ENCODE measurements at places on chromosomes 1 and 21.

- no peak for DNase-seq
These were observed 240.9 kb downstream of the KIF26B start for GRCh38 chr1:245395680-245396079.

DNA sequence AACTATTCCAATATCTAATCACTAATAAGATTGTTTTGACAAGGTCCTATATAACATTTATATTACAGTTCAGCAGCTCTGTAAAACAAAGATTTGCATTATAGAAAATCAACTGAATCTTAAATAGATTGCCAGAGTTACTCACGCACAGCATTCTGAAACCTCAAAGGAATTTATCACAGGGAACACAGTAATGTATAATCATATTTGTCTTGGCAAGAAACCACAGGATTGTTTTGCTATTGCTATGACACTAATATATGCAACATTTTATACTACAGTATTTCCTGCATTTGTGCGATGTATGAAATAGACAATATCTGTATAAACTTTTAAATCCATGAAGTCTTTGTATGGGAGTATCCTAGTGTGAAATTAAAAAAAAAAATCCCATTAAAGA, 101.4 kb downstream of the PLPPR5 start:
- DNase-seq, result no peak

DNA sequence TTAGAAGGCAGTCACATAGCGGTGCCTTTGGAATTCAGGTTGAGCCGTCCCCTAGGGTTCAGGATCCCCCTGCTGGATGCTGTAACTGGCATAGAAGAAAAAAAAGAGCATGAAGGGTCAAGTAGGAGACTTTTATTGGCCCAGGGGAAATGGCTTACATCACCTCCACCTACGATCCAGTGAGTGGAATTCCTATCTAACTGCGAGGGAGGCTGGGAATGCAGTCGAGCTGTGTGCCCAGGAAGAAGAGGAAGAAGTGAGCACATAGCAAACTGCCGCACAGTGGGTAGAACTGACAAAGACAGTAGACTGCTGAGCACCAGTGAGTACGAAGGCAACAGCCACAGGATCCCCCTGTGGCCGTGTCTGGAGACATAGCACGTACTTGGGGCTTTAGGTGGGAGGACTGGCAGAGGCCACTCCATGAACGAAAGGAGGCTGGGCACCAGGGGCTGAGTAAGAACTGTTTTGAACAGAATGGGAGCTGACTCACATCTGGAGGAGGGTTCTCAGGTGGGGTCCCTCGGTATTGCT, 79.2 kb downstream of the RNF220 start:
- no peak for DNase-seq

- no peak for DNase-seq
These were observed 133.9 kb upstream of the SGIP1 start for GRCh38 chr1:66399888-66400529.

DNA sequence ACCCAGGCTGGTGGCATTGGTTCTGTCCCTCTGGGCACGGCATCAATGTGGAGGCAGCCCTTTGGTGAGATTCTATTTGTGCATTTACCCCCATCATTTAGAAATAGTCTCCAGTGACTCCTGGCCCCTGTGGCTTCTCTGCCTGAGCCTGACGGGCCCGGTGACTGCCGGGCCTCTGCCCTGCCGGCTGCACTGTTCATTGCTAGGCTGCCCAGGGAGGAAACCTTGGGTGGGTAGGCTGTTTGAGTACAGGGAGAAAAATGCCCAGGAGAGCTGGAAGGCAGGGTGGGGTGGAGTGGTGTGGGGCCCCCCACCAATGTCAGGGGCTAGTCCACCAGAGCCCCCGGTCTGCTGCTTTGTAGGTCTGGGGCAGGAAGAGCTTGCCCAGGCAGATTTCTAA, 23.4 kb upstream of the EDN2 start:
- no peak for DNase-seq

DNA sequence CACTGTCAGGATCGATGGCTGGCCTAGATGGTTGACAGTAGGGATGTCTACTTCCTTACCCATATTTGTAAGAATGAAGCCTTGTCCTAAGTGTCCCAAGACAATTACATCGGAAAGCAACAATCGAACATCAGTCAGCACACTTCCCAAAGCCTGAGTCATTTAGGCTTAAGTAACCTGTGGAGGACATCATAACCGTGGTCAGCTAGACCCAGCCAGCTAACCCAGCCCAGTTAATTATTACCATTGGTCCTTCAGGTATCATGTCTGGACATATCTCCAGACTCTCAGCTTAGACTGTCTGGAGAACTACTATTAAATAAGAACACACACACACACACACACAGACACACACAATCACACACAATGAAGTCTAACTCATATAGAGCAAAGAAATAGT, 264.7 kb downstream of the TRABD2B start:
- DNase-seq, result no peak

- no peak for DNase-seq
These were observed 71.4 kb downstream of the KIF26B start for GRCh38 chr1:245226203-245226499.

GRCh38 chr1:19825298-19825697, 10.2 kb upstream of the RNF186 start:
- no peak for DNase-seq

DNA sequence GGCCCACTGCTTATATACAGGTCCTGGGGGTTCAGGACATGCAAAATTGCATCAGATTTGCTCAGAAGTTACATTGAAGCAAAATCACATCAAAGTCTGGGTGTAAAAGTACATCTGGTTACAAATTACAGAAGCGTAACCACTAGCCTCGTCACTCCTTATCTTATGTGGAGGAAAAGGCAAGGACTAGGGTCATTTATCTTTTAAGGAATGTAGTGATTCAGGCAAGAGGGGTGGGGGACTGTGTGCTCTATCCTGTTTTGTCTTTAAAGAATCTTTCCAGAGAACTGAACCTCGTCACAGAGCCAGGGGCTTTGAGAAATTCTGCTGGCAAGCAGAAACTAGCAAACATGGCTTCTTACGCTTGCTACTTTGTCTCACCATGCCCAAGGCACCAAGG, 61.1 kb upstream of the RAB4A start:
- no peak for DNase-seq

GRCh38 chr1:223378754-223379153, 14.5 kb upstream of the CCDC185 start:
- no peak for DNase-seq

DNA sequence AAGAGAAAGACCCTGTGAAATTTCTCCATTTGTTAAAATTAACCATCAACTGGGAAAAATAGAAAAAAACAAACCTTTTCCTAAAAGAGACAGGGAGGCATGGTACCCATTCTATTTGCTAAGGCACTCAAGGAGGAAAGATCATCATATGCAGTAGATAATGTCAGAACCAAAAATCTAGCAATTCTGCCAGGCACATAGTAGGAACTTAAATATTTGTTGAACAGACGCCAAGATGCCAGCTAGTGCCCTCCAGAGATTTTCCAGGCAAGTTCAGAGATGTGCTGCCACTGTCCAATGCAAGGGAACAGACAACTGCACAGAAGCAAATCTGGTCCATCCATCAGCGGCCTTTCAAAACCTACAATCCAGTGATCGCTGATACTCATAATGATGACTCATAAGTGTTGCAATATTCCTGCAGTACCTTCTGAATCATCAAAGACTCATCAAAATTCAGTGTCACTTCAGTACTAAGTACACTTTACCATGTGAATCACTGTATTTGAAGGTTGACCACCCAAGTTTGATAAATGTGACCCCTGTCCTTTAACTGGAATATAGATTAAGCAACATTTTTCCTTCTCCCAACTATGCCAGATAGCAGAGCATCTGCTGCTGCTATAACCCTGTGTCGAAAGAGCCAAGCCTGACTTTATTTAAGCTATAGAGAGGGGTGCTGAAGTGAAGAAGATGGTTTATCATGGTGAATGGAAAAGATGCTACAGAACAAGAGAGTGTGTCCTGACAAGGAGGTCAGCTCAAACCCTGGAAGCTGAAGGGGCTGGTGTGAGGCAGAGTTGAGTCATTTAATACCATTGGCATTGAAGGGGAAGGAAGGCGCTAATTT, 99.1 kb downstream of the MT1HL1 start:
- no peak for DNase-seq

- no peak for DNase-seq
These were observed 50.5 kb downstream of the OPTC start for GRCh38 chr1:203544485-203544884.

DNA sequence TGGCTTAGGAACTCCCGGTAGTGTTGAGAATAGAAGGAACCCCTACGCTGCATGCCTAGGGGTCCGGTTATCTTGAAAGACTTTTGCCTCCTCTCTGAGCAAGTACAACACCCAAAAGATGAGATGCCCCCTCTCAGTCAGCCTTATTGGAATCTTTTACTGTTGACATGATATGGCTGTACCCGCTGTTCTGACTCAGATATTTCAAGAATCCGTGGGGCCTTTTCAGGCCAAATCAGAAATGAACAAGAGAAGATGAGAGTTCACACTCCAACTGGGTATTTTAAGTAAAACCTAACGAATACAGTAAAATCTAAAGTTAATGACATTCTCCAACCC, 164.2 kb downstream of the PPIAL4G start:
- DNase-seq, result no peak

GRCh38 chr1:75785320-75785982, 605 bp upstream of the RABGGTB start:
- DNase-seq, result no peak

- DNase-seq, result no peak
These were observed 176.9 kb downstream of the NEK7 start for GRCh38 chr1:198333744-198334143.

- no peak for DNase-seq
These were observed 15.7 kb upstream of the DPH5 start for GRCh38 chr1:101041300-101041699.

DNA sequence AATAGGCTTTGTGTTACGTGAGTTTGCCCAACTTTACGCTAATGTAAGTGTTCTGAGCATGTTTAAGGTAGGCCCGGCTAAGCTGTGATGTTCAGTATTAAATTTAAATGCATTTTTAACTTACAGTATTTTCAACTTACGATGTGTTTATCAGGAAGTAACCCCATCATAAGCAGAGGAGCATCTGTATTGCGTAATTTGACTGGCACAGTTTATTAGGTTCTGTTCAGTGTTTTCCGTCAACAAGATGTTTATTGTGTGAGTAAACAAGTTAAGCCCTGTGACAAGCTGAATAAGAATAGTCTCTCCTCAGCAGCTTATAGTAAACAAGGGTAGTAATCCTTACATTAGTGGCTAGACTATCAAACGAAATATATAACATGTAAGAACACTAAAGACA, 27.2 kb upstream of the SHISA4 start:
- DNase-seq, result no peak

GRCh38 chr1:6475381-6476133, 9.6 kb upstream of the TNFRSF25 start:
- DNase-seq, result peak; percentile 84

- DNase-seq, result no peak
These were observed 12.9 kb downstream of the EPB41 start for GRCh38 chr1:28927266-28927647.

DNA sequence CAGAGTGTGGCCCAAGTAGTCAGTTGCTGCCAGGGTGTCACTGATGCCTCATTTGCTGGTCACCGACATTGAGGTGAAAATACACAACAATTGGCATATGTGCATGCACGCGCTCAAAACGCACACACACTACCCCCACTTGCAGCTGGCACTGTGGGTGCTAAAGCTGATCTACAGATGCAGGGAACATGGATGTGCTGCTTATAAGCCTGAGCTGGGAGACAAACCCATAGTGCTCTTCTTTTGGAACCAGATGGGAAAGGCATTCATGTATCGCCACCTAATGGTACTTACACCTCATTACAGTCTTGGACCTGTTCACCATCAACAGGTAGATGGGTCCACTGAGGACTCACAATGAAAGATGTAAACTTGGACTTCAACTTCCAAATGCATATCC, 70.3 kb upstream of the CAMK1G start:
- DNase-seq, result no peak

DNA sequence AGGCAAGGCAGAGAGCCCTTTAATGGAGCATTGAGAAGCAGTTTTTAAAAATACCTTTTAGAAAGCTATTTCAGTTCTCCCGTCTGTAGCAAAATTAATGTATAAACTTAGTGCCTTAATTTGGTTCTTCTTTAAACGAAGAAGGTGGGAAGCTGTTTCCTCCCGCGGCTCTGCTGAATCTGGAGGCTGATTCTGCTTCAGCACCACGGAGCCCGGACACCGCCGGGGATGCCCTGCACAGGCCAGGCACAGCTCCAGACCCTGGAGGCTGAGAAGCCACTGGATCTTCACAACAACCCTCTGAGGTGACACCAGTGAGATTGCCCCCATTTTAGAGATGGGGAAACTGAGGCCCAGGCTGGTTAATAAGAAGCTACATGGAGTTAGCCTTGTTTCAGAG, 175.8 kb upstream of the VAMP3 start:
- DNase-seq, result no peak

- DNase-seq, result no peak
These were observed 11.4 kb upstream of the B3GALT5 start for GRCh38 chr21:39601187-39601928.

GRCh38 chr1:100536031-100536430, 1.9 kb upstream of the GPR88 start:
- DNase-seq, result no peak

DNA sequence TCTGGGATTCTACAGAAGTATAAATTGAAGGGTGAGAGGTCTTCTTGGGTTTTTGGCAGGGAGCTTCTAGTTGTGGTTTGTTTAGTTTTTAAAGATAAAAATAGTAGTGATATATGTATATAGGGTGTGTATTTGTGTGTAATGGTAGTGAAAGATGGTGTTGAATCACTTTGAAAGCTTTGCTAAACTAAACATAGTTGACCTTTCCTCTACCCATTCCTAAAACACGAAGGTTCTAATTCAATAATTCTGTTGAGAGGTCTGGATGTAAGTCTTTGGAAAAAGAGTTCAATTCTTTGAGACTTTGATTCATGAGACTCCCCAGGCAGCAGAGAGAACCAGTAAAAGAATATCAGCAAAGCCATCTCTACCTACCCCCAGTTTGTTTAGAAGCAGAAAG, 247.9 kb upstream of the DUSP10 start:
- DNase-seq, result no peak

DNA sequence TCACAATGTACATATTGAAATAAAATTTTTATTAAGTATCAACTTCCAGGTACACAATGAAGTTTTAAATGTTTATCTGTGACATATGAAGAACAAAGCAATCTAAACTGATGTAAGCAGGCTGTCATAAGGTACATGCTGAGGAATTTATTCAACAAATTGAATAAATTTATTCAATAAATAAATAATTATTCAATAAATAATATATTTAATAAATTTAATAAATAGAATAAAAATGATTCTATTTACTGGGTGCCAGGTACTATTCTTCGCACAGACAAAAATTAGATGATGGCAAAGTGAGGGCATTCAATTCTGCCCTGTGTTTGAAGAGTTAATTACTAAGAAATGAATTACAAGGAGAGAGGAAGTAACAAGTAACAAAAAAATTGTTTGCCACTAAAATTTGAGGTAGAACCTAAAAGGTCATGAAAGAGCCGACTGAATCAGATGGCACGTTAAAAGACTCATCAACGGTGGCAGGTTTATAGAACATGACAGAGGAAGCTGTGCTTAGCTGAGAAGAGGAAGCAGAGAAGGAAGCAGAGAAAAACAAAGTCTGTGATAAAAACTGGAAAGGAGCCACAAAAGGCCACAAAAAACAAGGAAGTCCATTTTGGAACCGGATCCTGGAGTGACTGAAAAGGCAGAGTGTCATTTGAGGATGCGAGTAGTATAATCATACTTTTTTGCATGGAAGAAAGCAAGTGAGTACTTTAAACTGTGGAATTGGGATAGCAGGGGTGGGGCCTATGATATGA, 2.2 kb upstream of the USP24 start:
- peak; percentile 61 for DNase-seq

GRCh38 chr21:38815060-38815405, 9.3 kb downstream of the ETS2 start:
- DNase-seq, result no peak
